ENCODE measurements at places on chromosomes 1 and 21.

- DNase-seq, result no peak
These were observed 1.5 kb upstream of the SLC30A2 start for GRCh38 chr1:26047278-26047874.

GRCh38 chr1:1085171-1085841, 11.2 kb upstream of the RNF223 start:
- DNase-seq, result no peak

GRCh38 chr1:221696027-221696426, 45.9 kb downstream of the DUSP10 start:
- DNase-seq, result peak; percentile 61

- no peak for DNase-seq
These were observed 6.8 kb upstream of the PARK7 start for GRCh38 chr1:7954683-7955082.

- peak; percentile 40 for DNase-seq
These were observed 599.9 kb downstream of the LMO4 start for GRCh38 chr1:87928623-87929022.

DNA sequence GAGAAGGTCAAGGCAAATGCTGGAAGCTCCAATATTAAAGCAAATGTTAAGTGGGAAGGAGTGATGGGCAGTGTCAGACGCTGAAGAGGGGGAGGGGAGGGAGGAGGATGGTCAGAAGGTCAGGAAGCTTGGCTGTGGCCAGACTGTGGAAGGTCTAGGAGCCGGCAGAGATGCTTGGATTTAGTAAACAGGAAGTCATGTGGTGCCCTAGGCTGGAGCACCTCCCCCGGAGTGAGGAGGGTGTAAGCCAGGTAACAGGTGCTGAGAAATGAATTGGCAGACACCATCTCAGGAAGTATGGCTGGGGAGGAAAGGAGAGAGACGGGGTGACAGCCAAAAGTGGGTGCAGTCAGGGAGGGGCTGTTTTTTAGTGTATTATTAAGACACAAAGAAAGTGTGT, 17.7 kb downstream of the CSMD2 start:
- DNase-seq, result no peak

GRCh38 chr1:56645677-56646305, 677 bp downstream of the PRKAA2 start:
- peak; percentile 42 for DNase-seq

DNA sequence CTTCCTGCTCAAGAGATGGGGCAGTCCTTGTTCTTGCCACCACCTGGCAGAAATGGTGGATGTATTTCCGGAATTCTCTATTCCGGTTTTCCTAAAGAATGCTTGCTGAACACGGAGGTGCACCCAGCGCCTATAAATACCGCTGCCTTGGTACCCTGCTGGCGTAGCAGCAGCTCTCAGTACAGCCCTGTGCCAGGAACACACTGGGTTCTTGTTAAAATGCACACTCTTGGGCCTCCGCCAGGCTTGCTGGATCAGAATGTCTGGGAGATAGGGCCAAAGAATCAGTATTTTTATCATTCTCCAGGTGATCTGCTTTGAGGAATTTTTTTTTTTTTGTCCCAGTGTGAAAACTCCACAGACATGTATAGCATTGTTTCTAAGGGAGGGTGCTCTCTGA, 54.2 kb downstream of the IGSF5 start:
- DNase-seq, result no peak

DNA sequence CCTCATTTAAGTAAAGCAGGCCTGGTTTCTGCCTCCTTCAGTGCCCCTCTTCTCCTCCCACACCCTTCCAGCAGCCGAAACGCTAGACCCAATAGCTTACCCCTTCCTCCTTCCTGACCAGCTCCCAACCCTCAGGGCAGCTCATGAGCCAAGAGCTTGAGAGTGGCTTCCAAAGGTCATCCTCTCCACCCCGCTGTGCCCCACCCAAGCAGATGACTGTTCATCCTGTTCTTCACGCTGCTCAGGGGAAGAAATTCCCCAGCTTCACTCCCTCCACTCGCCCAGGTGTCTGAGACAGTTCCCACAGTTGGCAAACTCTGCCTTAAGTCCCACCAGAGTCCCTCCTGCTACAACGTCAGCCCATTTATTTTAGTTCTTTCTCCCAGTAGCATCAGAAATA, 23.4 kb downstream of the ARHGEF19 start:
- DNase-seq, result peak; percentile 66

DNA sequence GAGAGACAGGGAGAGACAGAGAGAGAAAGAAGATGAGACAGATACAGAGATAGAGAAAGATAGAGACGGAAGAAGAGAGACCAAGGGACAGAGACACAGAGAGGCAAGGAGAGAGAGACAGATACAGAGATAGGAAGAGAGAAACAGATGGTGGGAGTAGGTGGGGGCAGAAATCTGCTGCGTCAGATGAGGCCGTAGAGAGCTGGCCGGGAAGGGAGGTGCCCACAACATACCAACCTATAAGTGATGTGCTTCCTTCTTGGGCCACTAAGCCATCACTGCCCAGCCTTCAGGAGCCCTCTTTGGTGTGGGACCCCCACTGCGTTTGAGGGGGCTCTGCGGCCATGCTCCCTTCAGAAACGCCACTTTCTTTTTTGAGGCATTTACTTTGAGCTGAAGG, 307.6 kb upstream of the VAMP3 start:
- no peak for DNase-seq
